ENCODE measurements at places on chromosomes 12 and 14. TPM values are rescaled to one million over a fixed set of nuclear protein-coding genes. Genes with fewer than 3 reads are reported as not detected.

The CIT gene
- 0.84 TPM for total RNA-seq

The SLC25A47 gene
- total RNA-seq = 0.10 TPM

The TMEM233 gene
- total RNA-seq = not detected

The SOAT2 gene
- total RNA-seq = 0.21 TPM

The TROAP gene
- total RNA-seq = 0.31 TPM

The TAS2R46 gene
- 6.5 TPM for total RNA-seq

The ASCL1 gene
- 0.10 TPM for total RNA-seq

The SRRM4 gene
- not detected for total RNA-seq

The OR4E1 gene
- total RNA-seq = 0.10 TPM

The CLEC4E gene
- 25.6 TPM for total RNA-seq

The GPR84 gene
- total RNA-seq = 49.4 TPM
